ENCODE measurements at places on chromosomes 3 and 15.

DNA sequence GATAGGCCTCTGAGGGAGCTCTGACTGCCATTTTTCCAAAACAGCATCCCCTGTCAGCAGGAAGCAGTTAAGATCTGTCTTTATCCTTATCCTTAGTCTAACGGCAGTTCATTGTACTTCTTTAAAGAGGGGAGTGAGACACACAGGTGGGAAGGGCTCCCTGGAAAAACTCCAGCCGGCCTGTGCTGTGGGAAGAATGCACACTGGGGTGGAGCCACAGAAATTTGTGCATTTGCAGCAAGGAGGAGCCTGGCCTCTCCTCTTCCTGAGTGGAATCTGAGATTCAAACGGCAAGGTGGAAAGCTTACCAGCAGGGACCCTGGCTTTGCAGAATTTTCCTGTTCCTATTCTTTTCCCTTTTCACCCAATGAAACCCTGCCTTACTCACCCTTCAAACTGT is 1209.4 kb downstream of the ROBO2 start:
- DNase-seq: no peak

- DNase-seq: no peak
Measured at GRCh38 chr3:112413074-112413473, 80.1 kb downstream of the CD200 start.

DNA sequence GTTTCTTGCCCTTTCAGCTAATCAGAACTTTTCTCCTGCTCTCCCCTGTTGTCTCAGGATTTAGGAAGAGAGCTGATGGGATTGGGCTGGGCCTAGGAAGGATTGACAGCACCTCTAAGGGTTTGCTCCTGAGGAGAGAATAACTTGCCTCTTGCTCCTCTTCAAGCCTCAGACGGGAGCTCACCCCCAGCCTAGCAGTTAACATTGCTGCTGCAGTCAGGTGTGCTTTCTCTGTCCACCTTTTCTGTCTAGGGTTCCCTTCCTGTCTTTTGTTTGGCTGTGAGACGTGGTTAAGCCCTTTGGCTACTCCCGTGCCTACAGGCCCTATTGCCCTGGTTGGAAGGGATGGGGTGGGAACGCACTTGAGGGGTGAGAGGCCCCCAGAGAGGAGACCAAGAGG is 20.1 kb downstream of the TMEM108 start:
- no peak for DNase-seq

GRCh38 chr15:91100814-91101607 is 954 bp downstream of the SV2B start:
- no peak for DNase-seq

- no peak for DNase-seq
Measured at GRCh38 chr15:88630798-88631463, 7.9 kb upstream of the ISG20 start.

GRCh38 chr3:152823173-152823572 is 11.8 kb upstream of the P2RY1 start:
- no peak for DNase-seq

- no peak for DNase-seq
Measured at GRCh38 chr3:108669208-108669607, 79.7 kb downstream of the DZIP3 start.

- no peak for DNase-seq
Measured at GRCh38 chr3:23740517-23740965, 65.2 kb upstream of the UBE2E1 start.

All from activated CD4-positive, alpha-beta T cell treated with anti-CD3 and anti-CD28 coated beads, Interleukin-2, amount 50 U/mL, for 1 hour (primary cell).